Activated naive CD4-positive, alpha-beta T cell (primary cell): ENCODE measurements at places on chromosomes 7 and 10.

DNA sequence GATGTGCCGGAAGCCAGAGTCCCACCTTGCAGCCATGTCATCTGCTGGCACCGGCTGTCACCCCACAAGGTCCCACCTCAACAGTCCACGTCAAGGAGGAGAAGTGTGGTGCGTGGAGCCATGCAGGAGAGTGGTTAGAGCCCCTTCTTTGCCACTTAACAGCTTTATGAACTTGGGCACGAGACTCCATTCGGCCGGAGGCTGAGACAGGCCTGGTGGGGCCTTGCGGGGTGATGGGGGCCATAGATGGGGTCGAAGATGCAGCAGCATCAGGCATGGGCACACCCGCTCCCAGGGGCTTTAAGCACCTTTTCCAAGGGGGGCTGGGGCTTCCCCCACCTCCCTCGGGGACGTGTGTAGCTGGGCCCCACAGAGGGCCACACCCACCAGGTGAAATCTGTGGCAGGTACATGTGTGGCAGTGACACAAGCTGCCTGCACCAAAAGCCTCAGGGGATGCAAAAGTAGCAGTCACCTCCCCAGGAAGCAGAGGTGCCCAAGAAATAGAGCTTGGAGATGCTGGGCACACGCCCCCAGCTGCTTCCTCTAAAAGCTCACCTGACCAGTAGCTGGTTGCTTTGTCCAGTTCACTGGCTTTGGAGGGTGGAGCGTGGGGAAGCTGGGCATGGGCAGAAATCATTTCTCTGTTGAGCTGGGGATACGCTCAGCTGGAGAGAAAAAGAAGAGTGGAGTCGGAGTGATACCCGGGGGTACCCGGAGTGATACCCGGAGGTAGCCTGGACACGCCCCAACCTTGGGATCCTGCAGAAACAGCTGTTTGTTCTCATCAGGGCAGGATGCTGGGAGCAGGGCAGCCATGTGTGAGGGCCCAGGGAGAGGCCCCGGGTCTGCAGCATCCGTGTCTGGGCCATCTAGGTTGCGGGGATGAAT lies 199.8 kb downstream of the EBF3 start:
- no peak for DNase-seq

GRCh38 chr7:129494041-129494440 lies 8.3 kb upstream of the SMKR1 start:
- no peak for DNase-seq

DNA sequence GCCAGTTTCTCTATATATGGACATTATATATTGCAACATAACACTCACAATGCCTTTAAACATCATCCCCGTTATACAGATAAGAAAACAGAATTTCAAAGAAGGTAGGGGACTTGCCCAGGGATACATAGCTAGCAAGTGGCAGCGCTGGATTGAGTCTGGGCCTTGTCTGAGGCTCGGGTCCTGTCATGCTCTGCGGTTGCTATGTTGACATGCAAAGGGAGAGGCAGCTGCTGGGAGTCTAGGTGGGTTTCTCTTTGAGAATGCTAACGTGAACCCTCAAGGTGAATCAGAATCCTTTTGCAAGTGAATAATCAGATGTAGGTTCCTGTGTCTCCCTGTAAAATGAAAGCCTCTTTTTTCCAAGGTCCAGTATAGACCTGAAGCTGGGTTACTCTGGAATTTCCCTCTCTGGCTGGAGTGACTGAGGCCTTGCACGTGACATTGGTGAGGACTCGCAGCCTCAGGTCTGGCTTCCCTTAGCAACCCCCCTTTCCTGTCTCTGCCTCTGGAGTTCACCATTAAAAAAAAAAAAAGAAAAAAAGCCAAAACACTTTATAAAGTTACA lies 38.9 kb downstream of the TCF7L2 start:
- no peak for DNase-seq

DNA sequence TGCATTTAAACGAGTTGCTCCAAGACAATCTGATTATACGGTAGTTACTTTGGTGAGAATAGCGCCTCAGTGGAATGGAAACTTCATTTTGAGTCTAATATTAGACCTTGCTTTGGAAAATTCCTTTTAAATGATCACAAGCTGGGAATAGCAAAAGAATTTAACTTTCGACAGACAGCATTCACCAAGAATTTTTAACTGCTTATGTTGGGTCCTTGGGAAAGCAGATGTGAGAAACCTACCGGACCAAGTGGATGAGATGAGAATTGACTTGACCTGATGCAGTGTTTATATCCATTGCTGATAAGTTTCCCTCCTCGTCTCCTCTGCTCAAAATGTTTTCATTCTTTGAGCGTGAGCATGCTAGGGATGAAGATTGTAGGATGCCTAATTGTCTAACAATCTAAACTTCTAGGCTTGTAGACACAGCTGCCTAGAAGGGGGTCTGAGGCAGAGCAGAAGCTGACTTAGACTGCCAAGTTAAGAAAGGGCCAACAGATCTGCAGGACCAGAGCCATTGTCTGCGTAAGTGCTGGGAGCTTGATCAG lies 126.9 kb downstream of the CNNM2 start:
- no peak for DNase-seq

GRCh38 chr10:78327778-78328591 lies 294.3 kb downstream of the RPS24 start:
- no peak for DNase-seq

DNA sequence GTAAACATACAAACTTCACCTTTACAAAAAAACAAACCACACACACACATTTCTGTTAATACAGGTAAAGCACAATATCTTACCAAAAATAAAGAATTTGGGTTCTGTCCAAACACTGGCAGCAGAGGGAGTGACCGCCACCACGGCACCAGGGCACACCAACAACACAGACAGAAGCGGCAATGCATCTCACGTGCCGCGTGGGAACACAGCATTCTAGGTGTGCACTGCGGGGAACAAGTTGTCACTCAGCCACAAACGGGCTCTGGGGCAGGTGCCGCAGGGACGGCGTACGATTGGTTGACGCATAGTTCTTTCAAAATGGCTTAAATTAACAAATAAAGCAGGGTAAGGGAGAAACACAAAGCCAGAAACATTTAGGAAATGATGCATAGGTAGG lies 22.3 kb downstream of the PDGFA start:
- no peak for DNase-seq
